ENCODE measurements at places on chromosomes 16 and 17. TPM values are rescaled to one million over a fixed set of nuclear protein-coding genes. Genes with fewer than 3 reads are reported as not detected.

The CLEC10A gene
- not detected for total RNA-seq

The MILR1 gene
- not detected for total RNA-seq

The CORO6 gene
- 2.5 TPM for total RNA-seq

The TP53TG3 gene
- total RNA-seq: not detected

The GALR2 gene
- total RNA-seq: 14.8 TPM

GRCh38 chr16:58195771-58196170 lies 2.1 kb downstream of the CSNK2A2 start:
- peak overlapping the region; percentile 22 for H3K27ac ChIP-seq
- H3K4me1 ChIP-seq: peaks cover 37% of the 10 kb centered on the region
- peaks cover 65% of the 10 kb centered on the region for H3K36me3 ChIP-seq
- H3K4me3 ChIP-seq: peak overlapping the region; percentile 91
- H3K27me3 ChIP-seq: peaks cover 4% of the 10 kb centered on the region

GRCh38 chr16:85296859-85297660 lies 184.8 kb upstream of the CIBAR2 start:
- H3K36me3 ChIP-seq: no peaks in the 10 kb centered on the region
- no peak overlapping the region for H3K4me3 ChIP-seq
- no peaks in the 10 kb centered on the region for H3K4me1 ChIP-seq
- no peak overlapping the region for H3K27ac ChIP-seq
- peak; percentile 78 for ATAC-seq
- H3K27me3 ChIP-seq: peaks cover 7% of the 10 kb centered on the region

DNA sequence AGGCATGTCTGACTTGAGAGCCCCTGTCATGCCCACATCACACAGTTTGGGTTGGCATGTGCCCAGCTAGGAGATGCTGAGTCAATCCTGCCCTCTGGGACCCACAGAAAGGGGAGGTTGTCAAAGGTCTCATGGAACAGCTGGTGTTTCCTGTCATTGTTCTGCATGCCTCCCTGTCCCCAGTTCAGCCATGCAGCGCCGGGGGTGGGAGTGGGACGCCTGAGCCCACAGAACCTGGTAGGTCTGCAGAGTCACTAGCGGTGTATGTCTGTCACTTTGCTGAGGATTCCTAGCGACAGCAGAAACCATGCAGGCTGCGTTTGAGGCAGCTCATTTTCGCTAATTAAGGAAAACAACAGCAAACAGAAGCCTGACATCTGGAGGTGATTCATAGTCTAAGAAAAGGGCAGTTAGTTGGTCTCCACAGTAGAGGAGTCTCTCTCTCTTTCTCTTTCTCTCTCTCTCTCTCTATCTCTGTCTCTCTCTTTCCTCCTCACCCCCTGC lies 19.6 kb upstream of the CCL1 start:
- H3K27me3 ChIP-seq: peaks cover 44% of the 10 kb centered on the region
- H3K36me3 ChIP-seq: no peaks in the 10 kb centered on the region
- H3K4me3 ChIP-seq: peak overlapping the region; percentile 15
- peaks cover 12% of the 10 kb centered on the region for H3K4me1 ChIP-seq

DNA sequence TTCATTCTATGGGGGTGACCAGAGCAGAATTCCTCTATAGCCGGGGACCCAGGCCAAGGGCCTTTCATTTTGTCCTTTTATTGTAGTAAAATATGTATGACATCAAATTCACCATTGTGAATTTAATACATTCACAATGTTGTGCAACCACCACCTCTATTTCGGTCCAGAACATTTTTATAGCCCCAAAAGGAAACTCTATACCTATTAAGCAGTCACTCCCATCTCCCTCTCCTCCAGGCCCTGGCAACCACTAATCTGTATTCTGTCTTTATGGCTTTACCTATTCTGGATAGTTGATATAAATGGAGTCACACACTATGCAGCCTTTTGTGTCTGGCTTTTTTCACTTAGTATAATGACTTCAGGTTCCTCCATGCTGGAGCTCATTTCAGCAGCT lies 9.7 kb upstream of the TNS4 start:
- peaks cover 18% of the 10 kb centered on the region for H3K4me1 ChIP-seq
- H3K27ac ChIP-seq: no peak overlapping the region
- peaks cover 5% of the 10 kb centered on the region for H3K27me3 ChIP-seq
- ATAC-seq: no peak
- no peak overlapping the region for H3K4me3 ChIP-seq

- H3K4me3 ChIP-seq: peak overlapping the region; percentile 39
- no peaks in the 10 kb centered on the region for H3K36me3 ChIP-seq
- peak; percentile 32 for ATAC-seq
- H3K27ac ChIP-seq: no peak overlapping the region
Measured at GRCh38 chr17:44307387-44308186, 814 bp upstream of the RUNDC3A start.

- no peak for ATAC-seq
- H3K4me3 ChIP-seq: no peak overlapping the region
- H3K27me3 ChIP-seq: no peaks in the 10 kb centered on the region
Measured at GRCh38 chr16:89294486-89294885, 77.0 kb downstream of the ZNF778 start.

DNA sequence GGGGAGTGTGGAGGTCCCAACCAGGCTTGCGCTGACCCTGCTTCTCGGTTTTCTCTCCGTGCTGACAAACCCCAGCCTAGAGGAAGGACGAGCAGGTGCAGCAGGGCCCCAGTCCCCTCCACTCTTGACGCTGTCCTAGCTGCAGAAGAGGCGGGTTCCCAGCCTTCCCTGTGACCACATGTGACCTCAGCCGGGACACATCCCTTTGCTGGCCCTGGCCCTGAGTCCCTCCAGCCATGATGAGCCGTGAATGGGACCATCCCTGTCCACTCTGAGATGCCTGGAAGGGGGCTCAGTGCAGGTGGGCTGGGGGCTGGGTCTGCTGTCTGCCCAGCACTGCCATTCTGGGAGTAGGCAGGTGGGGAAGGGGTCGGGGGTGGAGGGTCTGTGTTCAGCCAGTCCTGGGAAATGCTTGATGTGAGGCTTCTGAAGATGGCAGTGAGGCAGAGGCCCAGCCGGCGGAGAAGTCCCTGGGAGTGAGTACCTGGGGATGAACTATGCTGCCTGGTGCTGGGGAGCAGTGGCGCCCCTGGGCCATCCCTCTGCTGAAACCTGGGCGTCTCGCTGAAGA lies 1.9 kb upstream of the TUBB3 start:
- peaks cover 12% of the 10 kb centered on the region for H3K4me1 ChIP-seq
- H3K4me3 ChIP-seq: no peak overlapping the region
- H3K27ac ChIP-seq: no peak overlapping the region
- ATAC-seq: no peak
- H3K36me3 ChIP-seq: no peaks in the 10 kb centered on the region

GRCh38 chr17:38533866-38534497 lies 71.8 kb downstream of the SRCIN1 start:
- H3K27me3 ChIP-seq: peaks cover 38% of the 10 kb centered on the region
- no peaks in the 10 kb centered on the region for H3K4me1 ChIP-seq
- no peaks in the 10 kb centered on the region for H3K36me3 ChIP-seq
- H3K4me3 ChIP-seq: no peak overlapping the region
- no peak for ATAC-seq
- H3K27ac ChIP-seq: no peak overlapping the region
